ENCODE measurements at places on chromosomes 12 and 14.

- DNase-seq = no peak
Observed at GRCh38 chr12:12015073-12015685, 55.6 kb upstream of the BCL2L14 start.

DNA sequence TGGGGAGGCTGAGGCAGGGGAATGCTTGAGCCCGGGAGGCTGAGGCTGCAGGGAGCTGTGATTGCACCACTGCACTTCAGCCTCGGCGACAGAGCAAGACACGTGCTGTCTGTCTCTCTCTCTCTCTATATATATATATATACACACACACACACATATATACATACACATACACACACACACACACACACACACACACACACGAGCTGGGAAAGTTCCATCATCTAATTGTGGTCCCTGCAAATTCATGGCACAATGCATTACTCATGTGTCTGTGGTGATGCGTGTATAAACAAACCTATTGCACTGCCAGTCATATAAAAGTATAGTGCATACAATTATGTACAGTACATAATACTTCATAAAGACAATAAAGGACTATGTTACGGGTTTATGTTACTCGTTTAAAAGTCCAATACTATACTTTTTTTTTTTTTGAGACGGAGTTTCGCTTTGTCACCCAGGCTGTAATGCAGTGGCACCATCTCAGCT is 36.6 kb downstream of the WDR89 start:
- DNase-seq = no peak

GRCh38 chr14:32692441-32692840 is 246.2 kb upstream of the NPAS3 start:
- DNase-seq = no peak

DNA sequence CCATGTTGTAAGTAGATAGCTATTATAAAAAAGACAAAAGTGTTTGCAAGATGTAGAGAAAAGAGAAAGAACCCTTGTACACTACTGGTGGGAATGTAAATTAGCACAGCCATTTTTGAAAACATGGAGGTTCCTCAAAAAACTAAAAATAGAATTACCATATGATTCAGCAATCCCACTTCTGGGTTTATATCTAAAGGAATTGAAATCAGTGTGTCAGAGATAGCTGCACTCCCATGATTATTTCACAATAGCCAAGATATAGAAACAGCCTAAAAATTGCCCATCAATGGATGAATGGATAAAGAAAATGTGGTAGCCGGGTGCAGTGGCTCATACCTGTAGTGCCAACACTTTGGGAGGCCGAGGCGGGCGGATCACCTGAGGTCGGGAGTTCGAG is 9.2 kb downstream of the PSMC6 start:
- DNase-seq = no peak

DNA sequence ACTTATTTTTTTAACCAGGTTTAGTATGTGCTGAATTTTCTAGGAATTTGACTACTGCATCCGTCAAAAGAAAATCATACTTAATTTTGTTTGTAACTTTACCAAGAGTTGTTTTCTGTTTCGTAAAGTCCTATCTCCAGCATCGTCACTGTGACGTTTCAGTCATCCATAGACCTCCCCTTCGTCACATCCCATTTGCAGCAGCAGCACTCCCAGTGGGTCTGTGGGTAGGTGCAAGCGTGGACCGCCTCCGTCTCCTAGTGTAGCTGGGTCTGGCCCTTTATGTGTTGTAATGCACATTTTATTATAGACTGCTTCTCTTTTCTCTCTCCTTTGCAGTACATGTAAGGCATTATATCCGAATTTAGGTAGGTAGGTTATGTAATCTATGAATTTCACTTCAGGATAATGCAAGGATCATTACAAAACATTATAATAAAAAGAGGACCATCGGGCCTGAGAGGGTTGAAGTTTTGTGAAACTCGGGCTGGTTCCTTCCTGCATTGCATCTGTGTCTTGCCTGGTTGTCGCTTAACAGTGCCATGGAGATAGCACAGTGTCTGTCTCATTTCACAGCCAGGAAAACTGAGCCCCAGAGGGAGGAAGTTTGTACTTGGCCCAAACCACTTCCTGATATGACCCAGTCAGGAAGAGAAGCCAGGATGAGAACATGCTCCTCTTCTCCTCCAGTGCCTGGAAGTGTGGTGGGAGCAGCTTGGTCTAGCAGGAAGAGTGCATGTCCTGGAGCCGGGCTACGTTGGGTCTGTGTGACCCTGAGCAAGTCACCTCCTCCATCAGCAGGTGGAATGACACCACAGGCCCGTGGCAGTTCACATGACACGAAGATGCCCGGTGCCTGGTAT is 41.3 kb downstream of the EVL start:
- DNase-seq = peak; percentile 58

DNA sequence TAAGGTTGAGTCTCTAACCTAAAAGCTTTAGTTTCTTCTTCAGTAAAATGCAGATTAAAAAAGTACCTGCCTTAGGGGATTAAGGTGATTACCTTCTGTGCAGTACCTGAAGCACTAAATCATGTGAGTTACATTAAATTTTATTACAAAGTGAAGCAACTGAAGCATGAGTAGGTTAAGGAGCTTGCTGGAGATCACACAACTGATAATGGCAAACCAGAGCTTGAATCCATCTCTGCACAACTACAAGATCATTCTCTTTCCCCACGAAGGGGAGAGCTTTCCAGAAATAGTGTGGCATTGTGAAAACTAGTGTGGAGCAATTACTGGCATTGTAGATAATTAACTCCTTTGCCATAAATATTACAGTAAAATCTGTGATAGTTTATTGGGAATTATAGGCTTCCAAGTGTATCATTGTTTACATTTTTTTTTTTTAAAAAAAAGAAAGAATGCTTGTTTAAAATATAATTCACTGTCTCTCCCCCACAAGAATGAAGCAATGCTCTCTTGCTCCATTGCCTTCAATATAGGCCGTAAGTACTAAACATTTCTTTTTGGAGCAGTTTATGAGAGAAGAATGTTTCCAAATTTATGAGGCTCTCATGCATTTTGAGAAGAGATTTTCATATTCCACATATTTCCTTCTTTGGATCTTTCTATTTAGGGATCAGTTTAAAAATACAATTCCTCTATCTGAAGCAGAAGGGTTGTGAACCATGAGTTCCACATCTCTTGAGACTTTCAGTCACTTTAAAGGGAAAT is 20.5 kb downstream of the SLC38A2 start:
- DNase-seq = no peak
